ENCODE measurements at places on chromosomes 16 and 17.

- DNase-seq: peak; percentile 8
Measured at GRCh38 chr16:12613131-12613991, 190.3 kb downstream of the CPPED1 start.

DNA sequence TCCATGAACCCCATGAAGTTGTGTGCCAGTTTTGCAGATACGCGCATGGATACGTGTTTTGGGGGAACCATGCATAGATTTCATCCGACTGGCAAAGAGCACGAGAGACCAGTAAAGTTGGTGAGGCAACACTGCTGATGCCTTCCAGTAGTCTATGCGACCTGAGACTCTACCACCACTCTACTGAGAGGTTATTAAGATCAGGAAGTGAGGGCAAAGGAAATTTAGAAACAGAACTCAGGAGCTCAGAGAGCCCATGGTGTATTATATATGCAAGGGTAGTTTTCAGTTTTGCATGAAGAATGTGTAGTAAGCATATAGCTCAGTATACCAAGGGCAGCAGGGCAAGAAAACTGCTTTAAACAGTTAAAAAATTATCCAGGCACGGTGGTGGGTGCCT lies 4.2 kb downstream of the SLX4 start:
- no peak for DNase-seq

DNA sequence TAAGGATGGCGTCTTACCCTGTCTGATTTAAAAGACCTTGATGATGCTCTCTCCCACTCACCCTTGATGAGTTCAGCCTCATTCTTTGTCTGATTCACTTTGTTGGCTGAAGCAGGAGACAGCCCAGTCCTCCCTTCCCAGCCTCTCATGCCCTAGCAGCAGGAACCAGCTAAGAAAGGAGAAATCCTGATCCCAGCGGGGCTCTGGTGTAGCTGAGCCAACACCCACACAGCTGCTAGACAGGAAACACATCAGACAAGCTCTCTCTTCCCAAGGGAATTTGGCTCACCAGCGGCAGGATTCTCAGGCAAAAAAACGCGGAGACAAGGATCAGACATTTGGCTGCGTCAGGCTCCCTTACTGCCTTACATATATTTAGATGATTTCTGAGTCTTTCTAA lies 211.5 kb downstream of the CDH11 start:
- DNase-seq: no peak

DNA sequence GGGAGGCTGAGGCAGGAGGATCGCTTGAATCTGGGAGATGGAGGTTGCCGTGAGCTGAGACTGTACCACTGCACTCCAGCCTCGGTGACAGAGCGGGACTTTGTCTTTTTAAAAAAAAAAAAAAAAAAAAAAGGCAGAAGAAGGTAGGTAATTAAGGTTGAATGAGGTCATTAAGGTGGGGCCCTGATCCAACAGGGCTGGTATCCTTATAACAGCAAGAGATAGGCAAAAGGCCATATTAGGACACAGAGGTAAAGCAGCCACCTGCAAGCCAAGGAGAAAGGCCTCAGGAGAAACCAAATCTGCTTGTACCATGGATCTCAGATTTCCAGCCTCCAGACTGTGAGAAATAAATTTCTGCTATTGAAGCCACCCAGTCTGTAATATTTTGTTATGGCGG lies 60.3 kb downstream of the SPAG9 start:
- no peak for DNase-seq

GRCh38 chr17:47967607-47968252 lies 3.2 kb upstream of the CDK5RAP3 start:
- DNase-seq: no peak

DNA sequence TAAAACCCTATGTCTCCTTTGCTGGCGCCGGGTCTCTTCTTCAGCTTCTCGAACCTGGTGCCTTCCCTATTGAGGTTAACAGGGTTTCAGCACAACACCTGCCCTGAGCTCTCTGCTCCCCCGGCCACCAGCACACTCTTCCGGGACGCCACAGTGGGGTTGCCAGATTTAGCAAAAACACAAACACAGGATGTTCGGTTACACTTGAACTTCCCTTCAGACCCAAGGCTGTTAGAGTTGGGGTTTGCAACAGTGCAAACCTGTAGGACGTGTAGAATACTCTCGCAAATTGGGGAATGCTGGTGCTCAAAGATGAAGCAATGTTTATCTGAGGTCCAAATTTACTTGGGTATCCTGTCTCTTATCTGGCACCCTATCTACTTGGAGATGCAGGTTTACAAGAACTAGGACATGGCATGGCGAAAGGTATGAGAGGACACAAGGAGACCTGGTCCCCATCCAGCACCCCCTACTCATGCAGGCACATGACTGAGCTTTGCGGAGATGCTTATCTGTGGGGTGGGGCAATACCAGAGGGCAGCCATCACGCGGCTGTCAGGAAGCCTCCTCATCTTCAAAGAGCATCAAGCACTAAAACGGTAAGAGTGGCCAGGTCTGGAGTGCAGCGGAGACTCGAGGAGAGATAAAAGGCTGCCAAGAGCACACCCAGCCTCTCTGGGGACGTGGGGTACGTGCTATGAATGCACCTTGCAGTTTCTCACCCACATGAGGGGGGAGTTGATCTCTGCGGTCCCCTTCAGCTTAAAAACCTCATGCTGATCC lies 52.8 kb downstream of the SDK2 start:
- DNase-seq: no peak

- no peak for DNase-seq
Measured at GRCh38 chr17:67082107-67082506, 37.8 kb downstream of the CACNG1 start.

- DNase-seq: no peak
Measured at GRCh38 chr17:58913552-58913951, 157.9 kb downstream of the PPM1E start.

DNA sequence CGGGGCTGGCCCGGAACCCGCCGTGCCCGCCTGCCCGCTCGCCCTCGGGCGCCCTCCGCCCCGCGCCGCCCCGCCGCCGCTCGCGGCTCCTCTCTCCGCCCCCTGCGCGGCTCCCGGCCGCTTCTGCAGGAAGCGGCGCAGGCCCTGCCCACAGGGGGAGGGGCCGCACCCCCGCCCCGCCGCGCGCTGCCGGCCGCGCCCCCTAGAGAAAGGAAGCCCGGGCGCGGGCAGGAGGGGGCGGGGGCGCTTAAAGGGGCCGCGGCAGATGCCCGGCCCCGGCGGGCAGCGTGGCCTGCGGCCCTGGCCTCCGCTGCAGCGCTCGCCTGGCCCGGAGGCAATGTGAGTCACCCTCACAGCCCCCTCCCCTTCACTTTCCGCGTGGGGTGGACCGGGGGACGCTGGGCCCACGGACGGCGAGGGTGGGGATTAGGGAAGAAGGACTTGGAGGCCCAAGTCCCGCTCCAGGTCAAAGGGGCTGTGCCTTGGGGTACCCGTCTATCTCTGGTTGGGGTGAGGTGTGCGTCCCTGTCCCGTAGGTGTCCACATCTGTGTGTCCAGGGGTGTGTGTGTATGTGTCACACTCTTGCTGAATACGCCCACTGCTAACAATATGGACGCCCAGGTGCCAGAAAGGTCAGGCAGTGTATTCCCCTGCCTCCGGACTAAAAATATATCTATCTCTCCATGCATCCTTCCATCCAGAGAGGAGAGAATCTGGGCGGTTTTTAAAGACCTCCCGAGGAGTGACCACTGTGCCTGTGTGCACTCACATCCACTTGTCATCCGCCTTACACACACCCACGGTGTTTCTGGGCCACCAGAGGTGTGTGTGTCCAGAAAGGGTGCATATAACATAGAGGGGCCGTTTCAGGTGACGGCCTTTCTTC lies at the start of gene GIT1:
Gene GIT1, minus strand, starts transcription at position 125 of the 887 bp plus-strand sequence. CDS start 270 bp downstream, outside the sequence.
- peak; percentile 89 for DNase-seq

- peak; percentile 71 for DNase-seq
Measured at GRCh38 chr17:32275060-32276042, 9.7 kb downstream of the RHBDL3 start.

- DNase-seq: peak; percentile 29
Measured at GRCh38 chr16:2296661-2297505, 29.0 kb upstream of the RNPS1 start.
